Stimulated activated CD8-positive, alpha-beta memory T cell treated with anti-CD3 and anti-CD28 coated beads, Interleukin-4, amount 100 ng/mL, for 48 hours (primary cell): ENCODE measurements at places on chromosomes 6 and 20.

GRCh38 chr6:14023855-14024254, 93.7 kb upstream of the CD83 start:
- DNase-seq, result no peak

DNA sequence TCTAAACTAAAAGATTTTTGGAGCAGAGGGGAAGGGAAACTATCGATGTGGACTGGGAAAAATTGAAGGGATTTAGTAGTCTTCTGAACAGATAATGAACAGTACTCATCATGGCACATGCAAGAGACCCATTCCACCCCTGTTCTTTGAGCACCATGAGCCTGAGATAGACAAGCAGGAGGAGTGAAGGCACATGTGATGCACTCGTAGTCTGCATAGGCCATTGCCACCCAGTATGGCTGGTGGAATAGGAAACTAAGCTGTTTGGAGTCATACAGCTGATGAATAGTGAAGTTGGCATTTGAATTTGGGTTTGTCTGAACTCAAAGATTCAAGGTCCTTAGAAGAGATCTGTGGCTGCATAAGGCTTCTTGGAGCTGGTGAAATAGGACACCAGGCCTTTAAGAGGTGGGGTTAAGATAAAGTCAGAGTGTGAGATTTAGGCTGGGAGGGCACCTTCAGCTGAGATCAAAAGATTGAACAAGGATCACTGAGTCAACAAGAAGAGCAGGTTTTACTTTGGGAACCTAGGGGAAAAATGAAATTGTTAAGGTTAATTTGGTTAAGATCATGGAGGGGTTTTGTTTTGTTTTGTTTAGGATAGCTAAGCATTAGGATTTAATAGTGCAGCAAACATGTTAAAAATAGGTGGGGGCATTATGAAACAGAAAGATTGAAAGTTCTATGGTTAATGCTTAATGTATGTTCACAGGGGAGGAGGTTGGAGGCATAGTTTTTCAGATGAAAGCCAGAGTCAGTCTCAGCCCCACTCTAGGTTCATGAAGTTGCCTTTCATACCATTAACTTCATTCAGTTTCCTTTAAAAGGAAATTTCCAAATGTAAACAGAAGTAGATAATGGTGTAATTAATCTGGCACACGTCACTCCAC, 148.8 kb downstream of the ARID1B start:
- no peak for DNase-seq

- no peak for DNase-seq
These were observed 13.1 kb downstream of the MDFI start for GRCh38 chr6:41651246-41651961.

DNA sequence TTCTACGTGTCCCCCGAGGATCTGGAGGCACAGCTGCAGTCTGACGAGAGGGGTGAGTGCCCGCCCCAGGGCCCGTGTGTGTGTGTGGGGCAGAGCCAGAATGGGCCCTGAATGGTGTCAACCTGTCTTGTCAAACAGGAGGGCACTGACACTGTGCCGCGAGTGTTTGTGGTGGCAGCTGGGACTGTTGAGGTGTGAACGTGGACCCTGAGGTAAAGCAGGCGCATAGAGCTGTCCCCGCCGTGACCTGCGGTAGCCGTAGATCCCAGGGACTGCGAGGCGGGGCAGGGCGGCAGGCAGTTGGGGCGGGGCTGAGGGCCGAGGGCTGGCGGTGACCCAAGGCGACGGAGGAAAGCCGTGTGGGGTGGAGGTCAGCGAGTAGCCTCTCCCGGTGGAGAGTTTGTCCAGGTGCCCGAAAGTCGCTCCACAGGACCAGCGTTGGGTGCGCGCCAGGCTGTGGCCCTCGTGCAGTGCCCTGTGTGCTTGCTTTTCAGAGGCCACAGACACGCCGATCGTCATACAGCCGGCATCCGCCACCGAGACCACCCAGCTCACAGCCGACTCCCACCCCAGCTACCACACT, 25.2 kb downstream of the UCKL1 start:
- no peak for DNase-seq

DNA sequence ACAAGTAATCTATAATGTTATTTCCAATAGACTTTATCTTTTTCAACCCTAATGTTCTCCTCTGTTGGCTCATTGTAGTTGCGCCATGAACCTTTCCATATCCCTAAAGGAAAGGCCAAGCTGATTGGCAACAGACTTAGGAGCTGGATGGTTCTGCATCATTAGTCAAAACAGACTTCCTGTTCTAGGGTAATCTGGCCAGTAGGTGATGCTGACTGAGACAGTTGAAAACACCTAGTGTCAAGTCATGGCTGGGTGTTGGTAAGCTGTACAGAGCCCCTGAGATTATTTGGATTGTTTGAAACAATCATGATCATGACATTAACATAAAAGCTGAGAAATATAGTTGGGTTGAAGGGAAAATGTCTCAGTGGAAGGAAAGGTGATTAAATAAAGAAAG, 231.4 kb downstream of the PHACTR1 start:
- no peak for DNase-seq
